Adrenal gland (tissue), 19 donors: ENCODE measurements at places on chromosomes 12 and 14.

- DNase-seq, result no peak
Observed at GRCh38 chr12:117502233-117502632, 140.8 kb upstream of the NOS1 start.

DNA sequence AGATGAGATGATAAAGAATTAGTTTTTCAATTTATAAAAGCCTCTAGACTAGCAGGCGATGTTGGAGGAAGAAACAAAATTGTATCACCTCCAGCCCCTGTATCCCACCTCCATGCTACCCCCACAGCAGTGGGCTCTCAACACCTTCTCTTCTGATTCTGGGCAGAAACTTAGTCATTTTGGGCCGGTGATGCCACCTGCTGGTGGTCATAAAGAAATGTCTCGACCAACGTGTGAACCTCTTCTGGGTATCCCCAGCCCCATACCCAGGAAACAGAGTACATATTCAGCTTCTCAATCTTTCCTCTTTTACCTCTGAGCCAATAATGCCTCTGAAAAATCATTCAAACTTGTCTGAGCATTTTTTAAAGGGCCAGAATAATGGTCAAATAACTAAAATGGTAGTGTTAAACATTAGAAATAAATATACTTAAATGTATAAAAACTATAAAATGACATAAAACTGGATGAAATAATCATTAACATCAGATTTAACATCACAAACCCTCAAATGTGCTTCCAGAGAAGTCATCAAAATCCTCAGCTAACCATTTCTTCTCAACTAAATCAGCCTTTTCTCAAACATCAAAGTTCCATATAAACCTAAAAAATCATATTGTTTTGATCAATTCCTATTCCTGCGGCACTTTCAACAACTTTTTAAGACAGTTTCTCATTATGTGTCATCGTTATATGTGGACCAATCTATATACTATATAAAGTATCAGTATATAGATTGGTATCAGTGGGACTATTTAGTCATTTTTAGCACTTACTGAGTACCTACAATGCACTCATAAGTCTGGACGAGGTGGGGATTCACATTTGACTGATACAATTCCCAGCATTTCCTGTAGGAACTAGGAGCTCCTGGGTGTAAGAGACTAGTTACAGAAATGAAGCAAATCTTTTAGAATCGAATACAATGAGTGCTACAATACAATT, 69.4 kb downstream of the ATXN2 start:
- peak; percentile 46 for DNase-seq

DNA sequence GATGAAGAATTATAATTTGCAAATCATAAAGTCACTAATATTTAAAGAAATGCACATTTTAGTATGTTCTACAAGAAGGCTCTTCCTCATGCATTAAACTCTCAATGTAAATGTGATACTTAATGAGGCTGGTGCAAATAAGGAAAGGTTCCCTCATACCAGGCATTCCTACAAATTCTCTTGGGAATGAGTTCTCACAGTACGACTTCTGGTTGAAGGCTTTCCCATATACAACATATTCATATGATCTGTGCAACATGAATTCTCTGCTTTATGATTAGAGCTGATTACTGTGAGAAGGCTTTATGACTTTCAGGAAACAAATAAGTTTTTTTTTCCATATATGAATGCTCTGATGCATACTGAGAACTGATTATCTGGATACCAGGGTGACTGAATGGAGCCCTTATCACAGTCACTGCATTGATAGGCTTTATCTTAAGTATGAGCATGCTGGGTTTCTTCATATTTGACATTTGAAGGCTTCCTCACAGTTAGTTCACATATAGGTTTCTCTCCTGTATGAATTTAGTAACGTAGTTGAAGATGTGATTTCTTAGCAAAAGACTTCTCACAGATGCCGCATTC, 293.9 kb downstream of the RAD51B start:
- no peak for DNase-seq

DNA sequence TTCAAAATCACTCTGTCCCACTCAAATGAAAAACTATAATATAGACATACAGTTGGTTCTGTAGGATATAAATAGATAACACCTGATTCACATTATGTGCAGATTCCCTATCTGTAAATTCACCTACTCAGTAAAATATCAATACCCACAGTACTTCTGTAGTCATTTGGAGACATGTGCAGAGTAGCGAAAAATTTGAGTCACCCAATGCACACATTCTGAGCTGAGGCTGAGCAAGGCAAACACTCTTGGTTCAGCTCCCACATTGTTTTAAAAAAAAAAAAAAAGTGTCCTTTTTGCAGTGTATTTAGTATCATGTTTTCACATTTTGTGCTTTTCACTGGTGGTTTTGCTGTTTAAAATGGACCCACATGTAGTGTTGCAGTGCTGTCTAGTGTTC, 27.3 kb upstream of the BBS10 start:
- no peak for DNase-seq

DNA sequence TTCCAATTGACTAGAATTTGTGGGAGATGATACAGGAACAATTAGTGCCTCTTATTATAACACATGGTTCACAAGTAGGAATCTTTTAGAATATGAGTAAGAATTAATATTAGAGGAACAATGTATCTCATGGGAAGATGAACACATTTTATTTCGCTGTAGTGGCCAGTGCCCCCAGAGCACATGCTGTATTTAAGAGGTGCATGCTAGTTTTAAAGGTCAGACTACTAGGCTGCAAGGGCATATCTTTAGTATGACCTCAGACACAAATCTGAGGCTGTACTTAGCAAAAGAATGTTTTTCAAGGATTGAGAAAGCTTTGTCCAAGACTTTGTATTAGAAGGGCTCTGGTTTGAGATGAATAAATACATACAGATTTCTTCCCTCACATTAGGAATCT, 586.9 kb downstream of the CCER1 start:
- no peak for DNase-seq

- no peak for DNase-seq
Observed at GRCh38 chr14:71730471-71730870, 201.8 kb upstream of the RGS6 start.
